ENCODE measurements at places on chromosomes 3 and 15. TPM values are rescaled to one million over a fixed set of nuclear protein-coding genes. Genes with fewer than 3 reads are reported as not detected.

- no peak for DNase-seq
Observed at GRCh38 chr15:83869341-83869740, 215.4 kb downstream of the ADAMTSL3 start.

GRCh38 chr15:68683026-68683425 is 104.2 kb downstream of the CORO2B start:
- DNase-seq = no peak

The TFG gene
- 70.9 TPM for total RNA-seq

GRCh38 chr3:181912384-181912783 is 200.7 kb downstream of the SOX2 start:
- no peak for DNase-seq

DNA sequence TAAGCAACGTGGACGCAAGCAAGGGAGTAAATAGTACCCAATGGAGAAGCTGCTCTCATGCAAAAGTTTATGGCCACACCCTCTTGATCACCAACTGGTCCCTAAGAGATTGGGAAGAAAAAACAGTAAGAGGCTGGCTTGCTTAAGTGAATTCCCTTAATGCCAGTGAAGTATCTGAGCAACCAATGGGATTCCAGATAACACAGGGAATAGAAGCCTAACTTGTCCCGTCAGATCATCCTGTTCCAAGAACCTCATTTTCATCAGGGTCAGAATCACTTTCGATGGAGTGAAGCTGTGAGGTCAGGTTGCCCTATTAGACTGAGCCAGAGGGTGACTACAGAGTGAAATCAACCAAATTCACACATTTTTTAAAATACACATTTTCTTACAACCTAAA is 104.3 kb downstream of the CD47 start:
- DNase-seq = no peak

- DNase-seq = no peak
Observed at GRCh38 chr3:72004749-72005292, 219.9 kb upstream of the PROK2 start.

- DNase-seq = no peak
Observed at GRCh38 chr3:38717355-38718240, 68.1 kb upstream of the SCN5A start.

DNA sequence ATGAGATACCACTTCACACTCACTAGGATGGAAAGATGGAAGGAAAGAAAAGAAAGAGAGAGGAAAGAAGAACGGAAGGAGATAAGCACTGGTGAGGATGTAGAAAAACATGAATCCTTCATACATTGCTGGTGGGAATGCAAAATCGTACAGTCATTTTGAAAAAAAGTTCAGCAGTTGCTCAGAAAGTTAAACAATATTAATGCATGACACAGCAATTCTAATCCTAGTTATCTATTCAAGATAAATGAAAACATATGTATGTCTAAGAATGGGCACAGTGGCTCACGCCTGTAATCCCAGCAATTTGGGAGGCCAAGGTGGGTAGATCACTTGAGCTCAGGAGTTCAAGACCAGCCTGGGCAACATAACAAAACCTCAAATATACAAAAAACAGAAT is 59.1 kb downstream of the SENP7 start:
- no peak for DNase-seq

The FRMD5 gene
- total RNA-seq = 25.1 TPM

DNA sequence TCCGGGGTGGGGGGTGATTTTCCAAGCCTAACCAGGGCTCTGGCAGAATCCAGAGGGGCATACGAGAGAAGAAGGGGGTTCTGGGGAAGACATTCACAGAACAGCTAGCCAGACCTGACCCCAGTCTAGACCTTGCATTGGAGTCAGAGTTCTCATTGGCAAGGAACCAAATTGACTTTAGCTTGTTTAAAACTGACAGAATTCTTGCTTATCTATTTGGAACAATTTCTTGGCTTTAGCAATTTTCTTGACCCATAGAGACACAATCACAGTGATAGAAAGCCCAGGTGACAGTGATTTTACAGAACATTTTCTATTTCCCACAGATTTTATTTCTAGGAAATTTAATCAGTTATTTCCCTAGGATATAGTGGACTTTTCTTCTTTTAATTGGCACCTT is 23.6 kb upstream of the ATP11B start:
- no peak for DNase-seq

The ALS2CL gene
- total RNA-seq = 5.7 TPM

GRCh38 chr15:74730619-74731316 is 5.4 kb upstream of the CYP1A1 start:
- no peak for DNase-seq

The C3orf80 gene
- 0.04 TPM for total RNA-seq

The CELSR3 gene
- 0.20 TPM for total RNA-seq

The NR2E3 gene
- not detected for total RNA-seq

The ATP2B2 gene
- not detected for total RNA-seq

DNA sequence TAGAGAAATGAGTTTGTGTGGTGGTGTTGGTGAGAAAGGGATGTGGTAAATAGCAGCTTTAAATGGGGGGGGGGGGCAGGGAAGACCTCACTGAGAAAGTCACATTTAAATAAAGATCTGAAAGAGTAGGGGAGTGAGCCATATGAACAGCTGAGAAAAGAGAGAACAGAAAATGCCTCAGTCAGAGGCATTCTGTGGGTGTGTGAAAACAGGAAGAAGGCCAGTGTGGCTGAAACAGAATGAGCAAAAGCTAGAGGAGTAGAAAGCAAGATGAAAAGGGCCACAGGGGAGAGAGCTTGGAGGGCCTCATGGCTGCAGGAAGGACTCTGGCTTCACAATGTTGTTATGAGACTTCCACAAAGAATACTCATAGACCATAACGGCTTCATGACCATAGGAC is 783.3 kb downstream of the ZPLD1 start:
- DNase-seq = no peak

- no peak for DNase-seq
Observed at GRCh38 chr3:148923592-148923991, 58.5 kb downstream of the CPA3 start.

DNA sequence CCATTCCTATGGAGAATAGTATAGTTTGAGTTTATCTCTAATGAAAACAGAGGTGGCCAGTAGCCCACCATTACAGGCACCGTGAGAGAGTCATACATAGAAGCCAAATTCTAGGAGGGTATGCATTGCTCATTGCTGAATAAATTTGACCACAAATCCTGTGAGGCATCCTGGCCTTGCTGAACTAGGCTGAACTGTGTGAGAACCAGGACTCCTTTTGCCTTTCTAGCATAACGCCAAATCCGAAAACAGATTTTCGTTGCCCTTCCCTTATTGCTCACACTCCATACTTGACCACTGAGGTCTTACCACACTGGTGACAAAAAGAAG is 50.4 kb downstream of the SLC2A2 start:
- no peak for DNase-seq

DNA sequence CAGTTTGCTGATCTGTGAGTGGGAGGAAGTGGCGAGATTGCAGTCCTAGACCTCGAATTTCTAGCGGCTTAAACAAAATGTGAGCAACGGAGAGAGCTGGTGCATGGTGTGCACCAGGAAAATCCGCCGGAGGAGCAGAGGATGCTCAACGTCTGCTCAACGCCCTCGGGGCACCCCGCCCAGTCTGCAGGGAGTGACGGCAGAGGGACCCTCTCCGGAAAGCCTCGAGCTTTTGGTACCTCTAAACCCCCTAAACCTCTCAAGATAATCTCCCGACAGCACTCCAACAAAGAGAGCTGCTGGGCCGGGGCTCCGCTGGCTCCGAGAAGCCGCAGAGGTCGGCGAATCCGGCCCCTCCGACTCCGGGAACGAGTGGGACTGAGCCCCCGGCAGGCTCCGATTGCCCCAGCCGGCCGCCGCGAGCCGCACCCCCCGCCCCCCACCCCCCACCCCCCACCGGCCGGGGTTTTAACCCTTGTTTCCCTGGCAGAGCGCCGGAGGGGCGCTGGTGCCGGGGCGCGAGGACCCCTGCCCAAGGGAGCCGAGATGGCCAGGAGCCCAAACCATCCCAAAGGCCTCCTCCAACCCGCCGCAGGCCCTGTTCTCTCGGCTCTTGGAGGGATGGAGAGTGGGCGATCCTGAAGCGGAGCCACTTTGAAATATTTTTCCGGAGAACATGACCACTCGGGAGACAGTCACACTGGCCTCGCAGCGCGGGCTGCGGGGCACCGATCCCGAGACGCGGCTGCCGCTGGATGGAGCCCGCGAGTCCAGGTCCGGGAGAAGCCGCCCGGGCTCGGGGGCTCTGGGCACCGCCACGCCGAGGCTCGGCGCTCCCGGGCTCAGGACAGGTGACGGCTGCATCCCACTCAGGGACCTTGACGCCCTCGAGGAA is 1.5 kb downstream of the MEGF11 start:
- DNase-seq = no peak

The P2RY1 gene
- 3.5 TPM for total RNA-seq

DNA sequence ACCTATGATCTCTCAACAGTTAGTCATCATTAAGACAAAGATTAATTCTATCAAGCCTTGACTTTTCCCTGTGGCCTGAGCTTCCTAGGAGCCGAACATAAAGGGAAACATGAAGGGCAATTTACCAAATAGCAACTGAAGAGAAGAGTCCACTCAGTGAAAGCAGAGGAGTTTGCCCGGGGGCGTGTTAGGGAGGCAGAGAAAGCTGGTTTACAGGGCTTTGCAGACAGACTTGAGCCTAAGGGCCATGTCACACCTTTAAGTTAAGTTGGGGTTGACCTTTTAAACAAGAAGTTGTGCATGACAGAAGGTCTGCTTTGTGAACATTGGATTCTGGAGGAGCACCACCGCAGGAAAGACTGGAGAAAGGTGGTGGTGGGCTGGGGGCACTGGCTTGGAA is 701.8 kb upstream of the CFAP20DC start:
- no peak for DNase-seq

- no peak for DNase-seq
Observed at GRCh38 chr3:123154020-123154985, 47.4 kb upstream of the SEC22A start.

GRCh38 chr15:101310161-101310480 is 15.1 kb upstream of the SNRPA1 start:
- no peak for DNase-seq

The CACNA2D3 gene
- not detected for total RNA-seq

DNA sequence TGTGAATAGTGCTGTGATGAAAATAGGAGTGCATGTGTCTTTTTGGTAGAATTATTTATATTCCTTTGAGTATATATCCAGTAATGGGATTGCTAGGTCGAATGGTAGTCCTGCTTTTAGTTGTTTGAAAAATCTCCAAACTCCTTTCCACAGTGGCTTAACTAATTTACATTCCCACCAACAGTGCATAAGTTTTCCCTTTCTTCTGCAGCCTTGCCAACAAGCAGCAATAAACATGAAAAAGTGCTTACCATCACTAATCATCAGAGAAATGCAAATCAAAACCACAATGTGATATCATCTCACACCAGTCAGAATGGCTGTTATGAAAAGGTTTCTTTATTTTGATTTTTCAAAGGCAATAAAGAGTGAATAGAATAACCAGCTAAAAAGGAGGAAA is 1105.9 kb downstream of the NAALADL2 start:
- no peak for DNase-seq

- DNase-seq = no peak
Observed at GRCh38 chr3:38604246-38604645, 45.2 kb downstream of the SCN5A start.

DNA sequence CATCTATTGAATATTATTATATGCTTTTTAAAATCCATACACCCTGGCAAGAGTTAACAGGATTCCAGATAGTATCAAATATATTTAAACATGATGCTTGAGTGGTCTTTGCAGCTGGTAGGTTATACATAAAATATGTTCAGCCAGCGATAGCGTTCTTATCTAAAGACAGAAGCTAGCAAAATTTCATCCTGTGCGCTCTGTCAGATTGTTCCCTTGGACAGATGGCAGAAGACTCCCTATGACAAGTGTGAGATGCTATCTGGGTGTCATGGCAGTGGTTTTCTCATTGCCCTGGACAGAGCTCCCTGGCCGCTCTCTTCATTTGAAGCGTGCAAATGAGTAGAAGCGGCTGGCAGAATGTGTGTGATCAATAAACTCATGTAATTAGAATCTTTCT is 175.2 kb upstream of the SOX14 start:
- DNase-seq = no peak

DNA sequence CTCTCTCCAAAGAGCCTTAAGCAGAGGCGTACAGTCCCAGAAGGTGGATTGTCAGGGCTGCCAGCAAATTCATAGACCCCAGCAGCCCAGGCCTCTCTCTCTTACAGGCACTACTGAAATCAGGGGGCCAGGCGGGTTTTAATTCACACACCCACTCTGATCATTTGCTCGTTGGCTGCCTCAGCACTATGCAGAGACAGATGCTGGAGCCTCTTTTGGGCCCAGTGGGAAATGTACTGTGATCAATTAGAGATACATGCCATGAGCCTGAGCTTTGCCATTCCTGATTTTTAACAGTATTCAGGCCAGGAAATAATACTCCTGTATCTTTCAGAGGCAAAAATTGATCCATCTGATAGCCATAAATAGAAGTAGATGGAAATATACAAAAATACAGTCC is 53.0 kb downstream of the CMTM6 start:
- DNase-seq = no peak

The REC114 gene
- total RNA-seq = not detected

GRCh38 chr3:171752329-171752728 is 58.0 kb downstream of the PLD1 start:
- DNase-seq = no peak

The CHST13 gene
- total RNA-seq = not detected

GRCh38 chr15:39183164-39183881 is 397.6 kb upstream of the THBS1 start:
- DNase-seq = no peak

DNA sequence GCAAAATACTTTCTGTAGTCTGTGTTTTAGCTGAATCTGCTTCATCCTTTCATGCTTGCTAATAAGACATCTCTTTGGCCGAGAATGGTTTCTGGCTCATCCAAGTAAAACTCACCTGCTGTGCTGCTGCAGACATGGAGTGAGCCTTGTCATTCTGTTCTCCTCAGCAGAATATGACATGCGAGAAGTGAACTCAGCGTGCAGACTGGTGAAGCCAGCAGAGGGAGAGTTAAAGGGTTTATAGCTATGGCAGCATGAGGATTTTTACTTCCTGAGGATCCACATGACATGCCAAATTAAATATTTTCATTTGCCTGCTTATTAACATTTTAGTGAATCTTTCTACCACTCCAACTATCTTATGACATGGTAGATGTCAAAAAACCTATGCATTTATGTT is 658.4 kb upstream of the NECTIN3 start:
- DNase-seq = no peak

- no peak for DNase-seq
Observed at GRCh38 chr3:39272191-39272590, 7.6 kb downstream of the CX3CR1 start.

The ITIH1 gene
- not detected for total RNA-seq

GRCh38 chr15:83711236-83711635 is 57.3 kb downstream of the ADAMTSL3 start:
- DNase-seq = no peak

- no peak for DNase-seq
Observed at GRCh38 chr3:5231074-5231473, 43.6 kb downstream of the EDEM1 start.

- no peak for DNase-seq
Observed at GRCh38 chr3:39226106-39226741, 33.8 kb upstream of the XIRP1 start.

All from pulmonary artery endothelial cell (primary cell).